ENCODE measurements at places on chromosomes 11 and 22.

- no peak for DNase-seq
Observed at GRCh38 chr11:68340784-68341556, 28.6 kb downstream of the LRP5 start.

GRCh38 chr11:102488208-102488607 lies 35.6 kb upstream of the TMEM123 start:
- no peak for DNase-seq

DNA sequence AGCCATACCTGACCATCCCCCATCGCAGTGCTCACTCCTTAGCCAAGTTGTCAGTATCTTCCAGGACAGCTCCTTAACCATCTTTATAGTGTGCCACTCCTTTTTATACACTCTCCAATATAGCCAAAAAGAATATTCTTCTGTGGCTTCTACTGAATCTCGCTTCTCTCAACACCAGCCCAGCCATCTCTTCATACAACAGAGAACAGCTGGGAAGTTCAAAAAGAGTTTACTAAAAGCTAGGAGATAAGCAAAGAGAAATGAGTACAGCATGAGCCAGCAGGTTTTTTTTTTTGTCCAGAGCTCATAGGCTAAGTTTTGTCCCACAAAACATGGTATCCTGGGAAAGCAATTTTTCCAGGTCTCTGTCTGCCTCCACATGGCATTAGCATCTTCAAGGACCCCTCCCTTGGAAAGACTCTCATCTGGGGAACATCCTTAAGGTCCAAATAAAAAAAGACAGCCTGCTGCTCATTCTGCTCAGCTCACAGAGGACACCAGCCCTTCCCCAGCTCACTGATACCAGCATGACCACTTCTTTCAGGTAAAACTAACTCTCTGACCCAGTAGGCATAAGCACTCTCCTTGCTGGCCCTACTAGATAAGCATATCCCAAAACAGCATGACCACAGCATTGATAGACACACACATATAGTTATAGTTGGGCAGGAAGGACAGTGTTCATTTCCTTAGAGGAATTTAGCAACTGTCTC lies 48.8 kb upstream of the YWHAH start:
- no peak for DNase-seq

DNA sequence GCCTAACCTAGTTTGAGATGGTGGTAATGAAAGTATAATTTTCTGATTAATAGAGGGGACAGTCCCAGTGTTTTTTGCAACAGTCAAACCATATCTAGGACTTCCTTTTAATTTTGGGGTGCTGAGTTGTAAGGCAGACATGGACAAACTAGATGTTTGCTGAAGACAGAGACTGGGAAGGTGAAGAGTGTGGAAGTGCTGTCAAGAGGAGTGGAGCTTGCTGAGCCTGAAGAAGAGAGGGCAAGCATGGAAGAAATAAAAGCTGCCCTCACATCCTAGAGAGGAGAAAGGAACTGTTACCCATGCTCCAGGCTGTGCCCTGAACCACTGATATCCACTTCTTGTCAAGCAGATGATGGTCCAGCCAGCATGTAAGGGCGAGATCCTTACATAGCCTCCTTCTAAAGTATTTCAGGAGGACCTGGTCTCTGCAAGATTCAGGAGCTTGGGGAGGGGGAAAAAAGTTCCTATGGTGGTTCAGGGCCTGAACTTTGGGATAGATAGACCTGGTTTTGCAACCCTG lies 51.4 kb downstream of the PRR5L start:
- no peak for DNase-seq

GRCh38 chr11:71406681-71407080 lies 41.5 kb downstream of the DHCR7 start:
- no peak for DNase-seq

GRCh38 chr11:102603576-102603975 lies 21.6 kb downstream of the MMP20 start:
- no peak for DNase-seq

DNA sequence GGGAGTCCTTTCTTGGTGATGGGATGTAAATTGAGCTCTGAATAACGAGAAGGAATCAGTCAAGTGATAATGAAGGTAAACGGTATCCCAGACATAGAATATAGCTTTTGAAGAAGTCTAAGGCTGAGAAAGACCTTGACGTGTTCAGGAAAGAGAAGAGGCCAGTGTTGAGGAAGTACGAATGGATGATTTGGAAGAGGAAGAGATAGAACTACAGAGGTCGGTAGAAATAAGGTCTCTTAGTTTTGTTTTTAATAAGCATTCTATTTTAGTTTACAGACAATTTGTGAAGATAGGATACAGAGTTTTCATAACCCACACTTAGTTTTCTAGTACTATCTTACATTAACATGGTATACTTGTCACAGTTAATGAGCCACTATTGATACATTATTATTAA lies 1598.1 kb downstream of the FAM181B start:
- no peak for DNase-seq

DNA sequence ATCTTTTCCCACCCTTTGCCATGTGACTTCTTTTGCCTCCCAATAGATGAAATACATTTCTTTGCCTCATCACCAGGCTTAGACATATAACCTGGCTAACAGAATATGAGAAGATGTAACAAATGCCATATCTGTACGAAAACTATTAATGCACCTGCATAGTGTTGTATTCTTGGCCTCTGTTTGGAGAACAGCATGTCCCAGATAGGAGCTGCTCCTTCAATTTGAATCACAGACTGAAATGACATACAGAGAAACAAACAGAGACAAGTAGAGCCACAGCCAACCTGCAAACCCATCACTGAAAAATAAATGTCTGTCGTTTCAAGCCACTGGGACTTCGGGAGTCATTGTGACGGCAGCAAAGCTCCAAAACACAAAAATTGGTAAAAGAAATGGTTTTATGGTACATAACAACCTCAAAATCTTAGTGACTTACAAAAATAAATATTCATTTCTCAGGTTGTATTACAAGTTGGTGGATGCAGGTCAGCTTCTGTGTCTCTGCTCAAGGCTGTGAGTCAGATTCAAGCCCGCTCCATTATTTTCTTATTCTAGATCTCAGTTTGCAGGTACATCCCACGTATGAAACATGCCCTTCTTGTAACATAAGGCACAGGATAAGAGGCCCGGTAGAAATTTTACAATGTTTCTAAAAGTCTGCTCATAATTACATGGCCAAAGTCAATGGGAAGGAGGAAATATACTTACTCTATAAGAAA lies 171.3 kb upstream of the SOX6 start:
- DNase-seq = no peak

GRCh38 chr11:13691286-13691899 lies 22.9 kb downstream of the FAR1 start:
- no peak for DNase-seq

- DNase-seq = no peak
Observed at GRCh38 chr11:76501526-76502202, 56.8 kb downstream of the EMSY start.

- no peak for DNase-seq
Observed at GRCh38 chr11:5317292-5317691, 6.8 kb downstream of the OR51B2 start.

DNA sequence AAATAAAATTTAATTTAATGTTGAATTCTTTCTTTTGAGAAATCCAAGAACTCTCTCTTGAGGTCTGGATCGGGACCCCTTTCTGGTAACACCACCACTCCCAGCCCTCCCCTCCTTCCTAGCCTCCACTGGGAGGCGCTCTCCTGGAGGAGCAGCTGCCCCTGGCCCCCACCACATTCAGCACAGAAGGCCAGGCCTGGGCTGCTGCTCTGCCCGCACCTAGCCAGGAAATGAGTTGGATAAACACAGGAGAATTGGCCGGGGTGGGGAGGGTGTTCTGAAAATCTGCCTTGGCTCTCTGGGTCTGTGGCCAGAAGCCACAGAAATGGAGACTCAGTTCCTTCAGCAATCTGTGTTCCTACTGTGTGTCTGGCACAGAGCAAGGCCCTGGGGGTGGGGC lies 31.2 kb downstream of the C22orf42 start:
- DNase-seq = no peak

DNA sequence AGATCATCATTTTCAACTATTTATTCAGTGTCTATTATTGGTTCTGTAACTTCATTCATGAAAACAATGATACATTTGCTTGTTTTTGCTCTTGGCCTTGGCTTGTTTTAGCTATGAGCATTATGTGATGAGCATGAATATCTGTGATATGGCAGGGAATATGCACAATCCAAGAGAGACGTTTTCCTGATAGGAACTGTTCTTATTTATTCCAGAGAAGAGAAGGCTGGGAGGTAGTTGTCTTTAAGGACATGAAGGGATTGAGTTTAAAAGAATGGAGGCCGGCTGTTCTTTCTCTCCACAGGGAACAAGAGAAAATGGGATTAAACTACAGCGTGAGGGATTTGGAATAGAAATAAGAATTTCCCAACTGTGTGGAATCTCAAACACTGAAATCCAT lies 30.3 kb downstream of the BLID start:
- no peak for DNase-seq

- DNase-seq = no peak
Observed at GRCh38 chr11:134633276-134633675, 221.2 kb upstream of the B3GAT1 start.

DNA sequence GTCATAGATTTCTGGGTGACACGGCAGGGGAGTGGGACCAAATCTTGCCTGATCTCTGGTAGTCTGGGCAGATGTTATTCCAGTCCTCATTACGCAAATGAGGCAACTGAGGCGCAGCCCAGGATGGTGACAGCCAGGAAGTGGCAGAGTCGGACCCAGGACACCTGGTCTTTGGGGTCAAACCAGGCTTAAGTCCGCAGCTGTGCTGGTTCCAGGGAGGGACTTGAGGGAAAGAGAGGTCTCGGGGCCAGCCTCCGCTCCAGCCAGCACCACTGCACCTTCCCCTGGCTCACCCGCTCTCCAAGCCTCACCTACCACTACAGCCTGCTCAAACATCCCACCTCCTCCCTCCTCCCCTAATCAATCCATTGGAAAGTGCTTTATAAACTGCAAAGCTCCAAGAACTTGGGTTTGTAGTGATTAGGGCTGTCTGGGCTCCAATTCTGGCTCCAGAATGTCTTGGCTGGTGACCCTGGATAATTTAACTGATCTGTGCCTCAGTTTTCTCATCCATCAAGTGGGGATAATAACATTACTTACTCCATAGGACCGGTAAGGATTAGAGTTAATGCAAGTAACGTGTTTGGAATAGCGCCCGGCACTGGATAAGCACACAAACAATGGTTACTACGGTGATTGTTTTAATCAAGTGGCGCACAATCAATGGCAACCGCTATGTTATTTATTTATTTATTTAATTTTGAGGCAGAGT lies 526 bp upstream of the PNPLA5 start:
- DNase-seq = no peak

DNA sequence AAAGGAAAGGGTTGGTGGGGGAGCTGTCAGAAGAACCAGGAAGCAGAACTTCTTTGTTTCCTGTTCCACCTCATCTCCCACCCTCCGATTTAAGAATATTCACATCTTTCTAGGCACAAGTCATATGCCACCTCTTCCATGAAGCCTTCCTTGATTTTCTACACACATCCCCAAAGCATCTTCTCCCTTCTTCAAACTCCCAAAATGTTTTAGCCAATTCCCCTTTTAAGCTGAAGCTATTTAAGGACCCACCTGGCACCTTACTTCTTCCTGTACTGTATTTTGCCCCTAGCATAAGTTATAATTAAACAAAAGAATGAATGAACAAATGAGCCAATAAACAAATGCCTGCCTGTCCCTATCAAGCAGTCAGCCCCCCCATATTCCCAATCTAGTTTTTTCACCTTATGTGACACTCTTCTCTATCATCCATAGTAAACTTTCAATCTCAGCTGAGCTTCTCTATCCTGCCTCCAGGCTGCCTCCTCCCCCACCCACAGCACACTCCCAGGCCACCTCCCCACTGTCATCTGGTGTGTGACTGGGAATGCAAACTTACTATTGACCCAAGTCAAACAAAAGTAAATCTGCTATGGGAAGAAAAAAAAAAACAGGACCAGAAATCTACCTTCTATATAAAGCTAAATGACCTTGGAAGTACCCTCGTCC lies 3.9 kb downstream of the TNKS1BP1 start:
- DNase-seq = no peak

DNA sequence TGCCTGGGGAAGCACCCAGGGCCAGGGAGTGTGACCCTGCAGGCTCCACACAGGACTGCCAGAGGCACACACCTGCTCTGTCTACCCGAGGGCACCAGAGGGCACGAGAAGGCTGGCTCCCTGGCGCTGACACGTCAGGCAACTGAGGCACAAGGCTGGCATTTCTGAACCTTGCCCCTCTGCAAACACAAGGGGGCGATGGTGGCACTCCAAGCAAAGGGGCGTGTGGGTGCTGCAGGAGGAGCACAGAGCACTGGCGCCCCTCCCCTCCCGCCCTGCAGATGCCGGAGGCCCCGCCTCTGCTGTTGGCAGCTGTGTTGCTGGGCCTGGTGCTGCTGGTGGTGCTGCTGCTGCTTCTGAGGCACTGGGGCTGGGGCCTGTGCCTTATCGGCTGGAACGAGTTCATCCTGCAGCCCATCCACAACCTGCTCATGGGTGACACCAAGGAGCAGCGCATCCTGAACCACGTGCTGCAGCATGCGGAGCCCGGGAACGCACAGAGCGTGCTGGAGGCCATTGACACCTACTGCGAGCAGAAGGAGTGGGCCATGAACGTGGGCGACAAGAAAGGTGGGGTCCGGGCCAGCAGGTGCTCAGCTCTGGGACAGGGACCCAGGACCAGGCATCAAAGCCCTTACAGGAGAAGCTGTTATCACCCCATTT lies 20.8 kb upstream of the TXNRD2 start:
- peak; percentile 48 for DNase-seq

DNA sequence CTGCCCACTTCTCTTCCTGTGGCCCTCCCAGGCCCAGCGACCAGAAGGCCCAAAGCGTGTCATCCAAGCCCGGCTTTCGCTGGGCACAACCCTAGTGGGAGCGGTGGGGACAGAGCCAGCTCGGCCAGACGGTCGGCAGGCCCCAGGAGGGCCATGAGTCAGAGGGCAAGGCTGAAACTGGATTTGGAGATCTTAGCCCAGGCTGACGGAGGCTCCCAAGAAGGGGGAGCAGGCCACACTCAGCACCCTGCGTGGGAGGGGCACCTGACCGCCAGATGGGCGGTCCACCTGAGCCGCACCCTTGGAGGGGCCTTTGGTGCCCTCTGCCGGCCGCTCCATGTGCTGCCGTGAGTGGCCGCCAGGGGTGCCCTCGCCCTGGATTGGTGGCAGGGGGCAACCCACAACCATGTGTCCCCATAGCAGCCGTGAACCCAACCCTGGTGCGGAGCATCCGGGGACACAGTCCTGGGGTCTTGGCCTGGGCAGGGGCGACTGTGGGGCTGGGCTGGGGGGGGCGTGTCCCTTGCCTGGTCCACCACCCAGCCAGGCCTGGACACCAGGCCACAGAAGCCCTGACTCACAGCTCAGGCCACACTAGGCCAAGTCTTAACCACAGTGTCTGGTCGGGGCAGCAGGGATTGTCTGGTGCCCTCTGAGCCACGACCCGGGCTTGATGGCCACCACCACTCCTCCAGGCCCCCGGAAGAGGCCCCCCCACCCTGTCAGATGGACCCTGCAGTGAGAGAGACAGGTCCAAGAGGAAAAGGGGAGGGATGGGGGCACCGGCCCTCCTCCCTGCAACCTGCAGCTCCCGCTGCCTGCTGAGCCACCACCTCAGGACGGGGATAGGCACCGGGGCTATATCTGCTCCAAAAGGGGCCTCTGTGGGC lies 19.2 kb upstream of the TALDO1 start:
- peak; percentile 64 for DNase-seq

Data from activated T-helper 1 cell treated with anti-CD3 and anti-CD28 coated beads, Interleukin-2, amount 50 U/mL, for 16 hours (primary cell).